ENCODE measurements at places on chromosomes 12 and 14. TPM values are rescaled to one million over a fixed set of nuclear protein-coding genes. Genes with fewer than 3 reads are reported as not detected.

The MYO1H gene
- total RNA-seq, result not detected

The PRKCH gene
- 143 TPM for total RNA-seq

The FLRT2 gene
- total RNA-seq, result not detected

The GPR68 gene
- 18.9 TPM for total RNA-seq

The TOMM20L gene
- total RNA-seq, result not detected

The TEX22 gene
- total RNA-seq, result 1.8 TPM

The HOXC9 gene
- total RNA-seq, result not detected

Measured in activated T-cell treated with anti-CD3 and anti-CD28 coated beads, Interleukin-2, amount 50 U/mL, for 72 hours (primary cell).